GDM1 (cell line): ENCODE measurements at places on chromosomes 1 and 21.

GRCh38 chr1:16905110-16905867 lies 9.5 kb downstream of the RNU1-2 start:
- DNase-seq: peak; percentile 89

DNA sequence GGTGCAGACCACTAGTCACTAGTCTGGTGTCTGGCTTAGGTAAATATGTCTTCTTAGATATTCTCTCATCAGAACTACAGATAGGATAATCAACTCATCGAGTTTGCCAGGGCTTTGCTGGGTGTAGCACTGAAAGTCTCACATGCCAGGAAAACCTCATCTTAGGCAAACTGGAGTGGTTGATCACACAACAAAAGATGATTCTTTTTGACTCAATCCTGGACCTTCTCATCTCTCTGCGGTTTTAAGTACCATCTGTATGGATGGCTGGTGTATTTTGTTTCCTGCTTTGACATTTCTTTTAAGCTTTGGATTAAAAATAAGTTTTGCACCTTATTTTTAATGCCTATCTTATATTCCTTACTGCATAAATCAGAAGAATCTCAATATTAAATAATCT lies 11.3 kb downstream of the GBP2 start:
- no peak for DNase-seq

DNA sequence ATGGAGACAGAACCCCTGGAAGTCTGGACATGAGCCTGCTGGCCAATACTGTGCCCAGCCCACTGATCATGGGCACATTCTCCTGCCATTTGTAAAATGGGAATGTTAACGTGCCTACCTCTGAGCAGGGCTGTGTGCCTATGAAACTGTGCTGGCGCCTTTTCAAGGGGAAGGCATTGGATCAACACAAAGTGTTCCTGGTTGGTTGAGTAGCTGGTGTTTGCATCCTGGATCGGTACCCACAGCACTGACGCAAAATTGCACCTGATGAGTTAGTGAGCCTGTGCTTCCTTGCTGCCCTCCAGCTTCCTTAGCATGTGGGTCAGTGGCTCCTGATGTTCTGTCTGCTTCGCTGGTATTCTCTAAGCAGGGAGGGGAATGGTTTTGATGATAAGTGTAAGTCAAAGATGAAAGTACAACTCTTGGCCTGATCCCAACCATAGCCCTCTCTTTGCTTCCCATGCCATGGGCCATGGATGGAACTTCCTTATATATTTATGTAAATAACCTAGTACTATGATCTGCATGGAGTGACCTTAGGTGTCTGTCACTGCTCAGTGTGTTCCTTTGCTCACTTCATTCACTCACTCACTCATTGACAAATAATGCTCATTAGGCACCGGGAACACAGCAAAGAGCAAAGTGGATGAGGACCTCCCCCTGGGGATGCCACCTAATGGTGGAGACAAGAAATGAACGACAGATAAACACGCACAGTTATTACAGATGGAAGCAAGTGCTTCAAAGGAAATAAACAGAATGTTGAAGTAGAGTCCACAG lies 22.7 kb downstream of the MAB21L3 start:
- DNase-seq: no peak

DNA sequence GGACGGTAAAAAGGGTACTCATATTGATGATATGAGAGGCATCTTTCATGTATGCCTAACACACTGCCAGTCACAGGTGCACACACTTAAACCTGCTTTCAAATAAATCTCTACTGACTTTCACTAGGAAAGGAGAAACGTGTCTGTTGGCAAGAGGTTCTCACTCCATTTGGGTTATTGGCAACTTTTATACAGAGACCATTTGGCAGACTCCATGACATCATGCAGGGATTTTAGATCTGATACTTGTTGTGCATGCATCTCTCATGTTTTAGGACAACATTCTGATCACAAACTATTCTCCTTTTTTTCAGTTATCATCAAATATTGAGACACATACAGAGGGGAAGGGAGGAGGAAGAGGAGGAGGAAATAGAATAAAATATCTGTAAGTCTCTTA lies 31.5 kb downstream of the RGS7 start:
- no peak for DNase-seq

GRCh38 chr1:30359539-30360220 lies 363.7 kb downstream of the MATN1 start:
- no peak for DNase-seq

DNA sequence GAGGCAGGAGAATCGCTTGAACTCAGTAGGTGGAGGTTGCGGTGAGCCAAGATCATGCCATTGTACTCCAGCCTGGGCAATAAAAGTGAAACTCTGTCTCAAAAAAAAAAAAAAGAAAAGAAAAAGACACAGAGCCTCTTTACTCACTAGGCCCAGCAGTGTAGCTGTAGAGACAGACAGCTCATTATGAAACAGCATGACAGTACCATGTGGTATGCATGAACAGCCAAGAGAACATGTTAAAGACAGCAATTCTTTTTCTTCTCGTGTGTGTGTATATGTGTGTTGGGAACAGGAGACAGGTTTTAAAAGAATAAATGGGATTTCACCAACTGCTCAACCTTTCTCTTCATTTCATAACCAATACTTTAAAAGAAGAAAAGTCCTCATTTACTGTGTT lies 118.8 kb downstream of the PIK3R3 start:
- no peak for DNase-seq

GRCh38 chr1:221708076-221708571 lies 33.8 kb downstream of the DUSP10 start:
- peak; percentile 93 for DNase-seq

DNA sequence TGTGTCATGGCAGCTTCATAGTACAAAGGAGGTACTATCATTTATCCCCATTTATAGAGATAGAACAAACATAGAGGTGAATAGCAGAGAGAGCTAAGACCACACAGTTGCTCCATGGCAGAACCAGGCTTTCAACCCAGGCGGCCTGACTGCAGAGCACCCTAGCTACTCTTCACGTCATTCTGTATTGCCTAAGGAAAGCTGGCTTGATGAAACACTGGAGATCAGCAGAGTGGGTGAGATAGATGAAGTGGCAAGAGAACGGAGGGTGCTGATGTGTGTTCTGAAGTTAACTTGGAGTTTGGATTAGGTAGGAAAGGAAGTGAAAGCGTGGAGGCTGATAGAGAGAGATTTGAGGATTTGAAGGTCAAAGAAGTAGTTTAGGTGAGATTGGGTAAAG lies 47.9 kb upstream of the RWDD3 start:
- no peak for DNase-seq

DNA sequence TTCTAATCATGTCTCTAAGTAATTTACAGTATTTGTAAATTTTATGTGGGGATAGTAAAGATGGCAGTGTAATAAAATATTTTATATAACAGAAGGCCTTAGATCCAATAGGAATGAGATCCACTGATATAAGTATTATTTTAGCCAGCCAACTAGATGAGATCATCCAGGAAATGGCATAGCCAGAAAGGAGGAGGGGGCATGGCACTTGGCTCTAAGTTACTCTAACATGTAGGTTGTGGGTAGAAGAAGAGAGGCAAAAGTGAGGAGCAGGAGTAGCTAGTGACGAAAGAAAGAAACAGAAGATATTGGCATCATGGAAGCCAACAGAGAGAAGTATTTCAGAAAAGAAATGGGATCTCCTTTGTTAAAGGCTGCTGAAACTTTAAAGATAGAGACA lies 426.1 kb downstream of the PTPRC start:
- DNase-seq: no peak

- no peak for DNase-seq
Observed at GRCh38 chr1:214303141-214303930, 22.4 kb downstream of the SMYD2 start.

- no peak for DNase-seq
Observed at GRCh38 chr1:1136547-1137230, 20.8 kb upstream of the C1orf159 start.
